ENCODE measurements at places on chromosomes 4 and X. TPM values are rescaled to one million over a fixed set of nuclear protein-coding genes. Genes with fewer than 3 reads are reported as not detected.

Gene FGD1
- 0.19 TPM for total RNA-seq

- DNase-seq: no peak
Observed at GRCh38 chrX:69138118-69138390, 27.2 kb downstream of the PJA1 start.

GRCh38 chr4:15368856-15369255 is 59.0 kb upstream of the C1QTNF7 start:
- no peak for DNase-seq

Gene NEXMIF
- total RNA-seq: 1.1 TPM

DNA sequence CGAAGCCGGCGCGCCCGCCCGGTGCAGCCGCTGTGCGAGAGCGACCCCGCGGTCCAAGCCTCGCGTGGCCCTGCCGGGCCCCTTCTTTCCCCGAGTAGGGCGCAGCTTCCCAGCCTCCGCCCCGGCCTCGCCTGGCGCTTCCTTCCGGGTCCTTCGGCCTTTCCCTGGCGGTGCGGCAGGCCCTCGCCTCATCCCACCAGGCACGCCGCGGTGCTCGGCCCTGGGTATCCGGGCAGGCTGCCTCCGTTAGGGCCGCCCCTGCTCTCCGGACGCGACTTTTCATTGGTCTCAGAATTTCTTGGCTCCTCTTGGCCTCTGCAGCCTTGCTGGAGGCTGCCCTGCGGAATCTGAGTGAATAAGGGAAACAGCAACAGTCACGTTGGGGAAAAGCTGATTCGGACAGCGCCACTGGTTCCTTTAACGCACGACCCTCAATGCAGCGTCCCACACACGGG is 429 bp downstream of the UVSSA start:
- peak; percentile 65 for DNase-seq

DNA sequence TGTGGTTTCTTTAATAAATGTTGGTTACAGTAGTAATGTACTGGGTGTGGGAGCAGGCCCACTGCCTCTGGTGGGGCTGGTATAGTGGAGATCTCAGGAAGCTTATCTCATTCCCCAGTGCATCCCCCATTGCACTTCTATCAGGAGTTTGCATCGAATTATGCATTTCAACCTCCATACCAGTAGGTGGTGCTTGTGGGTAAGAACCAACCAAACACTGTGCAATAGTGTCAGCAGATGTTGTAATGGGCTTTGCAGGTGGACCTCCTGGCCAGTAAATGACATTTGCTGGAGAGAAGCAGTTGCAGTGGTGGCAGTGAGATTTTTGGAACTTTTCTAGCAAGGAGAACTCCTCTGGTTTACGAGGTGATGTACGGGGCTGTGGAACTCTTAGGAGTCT is 150.6 kb downstream of the POU3F4 start:
- no peak for DNase-seq

Gene ITIH6
- total RNA-seq: not detected

- no peak for DNase-seq
Observed at GRCh38 chr4:161577579-161578301, 586.1 kb downstream of the FSTL5 start.

DNA sequence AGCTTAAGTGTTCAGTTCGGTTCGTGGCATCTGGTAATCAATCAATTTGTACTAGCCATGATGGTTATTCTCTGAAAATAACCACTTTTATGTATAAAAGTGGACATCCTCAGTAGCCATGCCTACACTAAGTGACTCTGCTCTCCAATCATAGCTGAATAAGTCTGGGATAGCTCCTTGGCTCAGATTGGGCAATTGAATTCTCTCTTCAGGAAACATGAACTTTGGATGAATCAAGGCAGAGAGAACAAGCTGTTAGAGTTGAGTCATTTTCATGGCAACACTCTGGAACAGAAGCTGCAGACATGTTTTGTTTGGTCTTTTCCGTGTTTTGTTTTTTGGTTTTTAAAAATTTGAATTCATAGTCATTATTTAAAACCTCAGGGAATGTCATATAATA is 66.8 kb upstream of the TMEM164 start:
- DNase-seq: no peak

DNA sequence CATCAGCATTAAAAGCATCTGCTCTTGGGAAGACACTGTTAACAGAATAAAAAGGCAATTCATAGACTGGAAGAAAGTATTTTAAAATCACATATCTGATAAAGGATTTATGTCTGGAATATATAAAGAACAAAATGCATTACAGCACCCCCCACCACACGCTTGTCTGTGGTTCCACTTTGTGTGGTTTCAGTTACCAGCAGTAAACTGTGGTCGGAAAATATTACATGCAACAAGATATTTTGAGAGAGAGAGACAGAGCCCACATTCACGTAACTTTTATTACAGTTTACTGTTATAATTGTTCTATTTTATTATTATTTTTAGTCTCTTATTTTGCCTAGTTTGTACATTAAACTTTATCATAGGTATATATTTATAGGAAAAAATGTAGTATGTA is 21.2 kb upstream of the PDE6B start:
- DNase-seq: peak; percentile 28

Gene TENT5D
- not detected for total RNA-seq

- no peak for DNase-seq
Observed at GRCh38 chr4:177281351-177281909, 28.2 kb upstream of the NEIL3 start.

- no peak for DNase-seq
Observed at GRCh38 chr4:52657618-52658501, 1.2 kb downstream of the USP46 start.

- no peak for DNase-seq
Observed at GRCh38 chr4:71816676-71817303, 32.9 kb upstream of the GC start.

- no peak for DNase-seq
Observed at GRCh38 chrX:93419642-93420041, 253.7 kb downstream of the NAP1L3 start.

Gene GAB3
- total RNA-seq: 3.4 TPM

Gene SSX4
- total RNA-seq: not detected

DNA sequence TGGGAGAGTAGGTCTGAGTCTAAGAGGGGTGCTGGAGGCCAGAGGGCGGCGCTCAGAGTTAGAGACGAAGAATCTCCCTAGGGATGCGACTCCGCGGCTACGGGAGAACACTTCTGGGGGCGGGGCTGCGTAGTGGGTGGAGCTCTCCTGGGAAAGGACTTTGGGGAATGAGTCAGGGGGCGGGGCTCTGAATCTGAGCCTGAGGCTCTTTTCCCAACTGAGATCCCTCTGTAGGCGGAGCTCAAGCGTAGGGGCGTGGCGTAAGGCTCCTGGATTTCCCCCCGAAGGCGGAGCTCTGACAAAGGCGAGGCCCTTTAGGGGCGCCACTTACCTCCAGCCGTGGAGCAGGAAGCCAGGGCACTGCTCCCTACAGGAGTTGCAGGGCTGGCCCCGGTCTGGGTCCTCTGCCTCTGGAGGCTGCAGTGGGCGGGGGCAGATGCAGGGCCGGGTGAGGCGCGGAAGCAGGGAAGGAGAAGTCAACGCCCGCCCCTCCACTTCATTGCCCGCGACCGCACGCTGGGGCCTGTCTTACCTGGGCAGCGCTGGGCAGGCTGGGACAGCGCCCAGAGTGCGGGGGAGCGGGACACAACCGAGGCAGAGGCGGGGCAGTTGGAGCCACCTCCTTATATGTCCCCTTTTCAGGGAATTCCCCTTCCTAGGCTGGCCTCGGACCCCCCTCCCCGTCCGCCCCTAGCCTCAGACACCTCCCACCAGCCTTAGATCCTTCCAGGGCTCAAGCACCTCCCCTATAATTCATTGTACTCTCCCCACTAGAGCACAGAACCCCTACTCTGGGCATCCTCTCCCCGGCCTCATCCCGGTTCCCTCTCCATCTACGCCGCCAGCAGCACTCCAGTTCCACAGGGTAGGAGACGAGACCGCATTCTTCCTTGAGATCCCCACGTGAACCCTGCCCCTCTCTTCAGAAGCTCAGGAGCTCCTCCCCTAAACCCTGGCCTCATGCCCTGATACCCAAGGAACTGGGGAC is 1.6 kb downstream of the PRICKLE3 start:
- peak; percentile 56 for DNase-seq

GRCh38 chr4:1550122-1551070 is 133.7 kb downstream of the FAM53A start:
- DNase-seq: no peak
